Bronchial smooth muscle cell (primary cell): ENCODE measurements at places on chromosomes 4 and X. TPM values are rescaled to one million over a fixed set of nuclear protein-coding genes. Genes with fewer than 3 reads are reported as not detected.

SPANXN1 gene
- not detected in 2 replicates for total RNA-seq

GPC4 gene
- under 0.01 TPM in 2 replicates for total RNA-seq

SERPINA7 gene
- total RNA-seq, result not detected in 2 replicates

ARHGEF38 gene
- not detected in 2 replicates for total RNA-seq

FATE1 gene
- total RNA-seq, result not detected in 2 replicates

SMR3A gene
- not detected in 2 replicates for total RNA-seq

PPP2R2C gene
- 0.16 and 0.34 TPM in 2 replicates for total RNA-seq

PLXNB3 gene
- 0.77 and 0.95 TPM in 2 replicates for total RNA-seq

PDGFRA gene
- total RNA-seq, result 529 and 975 TPM in 2 replicates

TMEM271 gene
- total RNA-seq, result not detected in 2 replicates

SMARCA1 gene
- 34.1 and 54.5 TPM in 2 replicates for total RNA-seq

ENAM gene
- 0.94 TPM in 1 of 2 replicates, not detected in the other for total RNA-seq

BEND2 gene
- total RNA-seq, result not detected in 2 replicates

NSUN7 gene
- total RNA-seq, result not detected in 2 replicates

STK32B gene
- 0.34 and 0.63 TPM in 2 replicates for total RNA-seq

MID1 gene
- total RNA-seq, result 24.4 and 26.5 TPM in 2 replicates

PNCK gene
- total RNA-seq, result 0.17 and 0.32 TPM in 2 replicates

ZNF141 gene
- 4.8 and 8.0 TPM in 2 replicates for total RNA-seq

SLC9B1 gene
- total RNA-seq, result 1.1 and 2.2 TPM in 2 replicates

MTNR1A gene
- not detected in 2 replicates for total RNA-seq

DRD5 gene
- total RNA-seq, result not detected in 2 replicates

GPC3 gene
- 0.63 and 7.6 TPM in 2 replicates for total RNA-seq

MAGEC3 gene
- not detected in 2 replicates for total RNA-seq

FGB gene
- total RNA-seq, result not detected in 2 replicates

NSD2 gene
- 31.5 and 44.8 TPM in 2 replicates for total RNA-seq

TMPRSS11A gene
- total RNA-seq, result not detected in 2 replicates

MECP2 gene
- 13.1 and 15.4 TPM in 2 replicates for total RNA-seq

UNC5C gene
- total RNA-seq, result 1.1 and 4.1 TPM in 2 replicates

ZNF81 gene
- total RNA-seq, result 2.7 and 3.5 TPM in 2 replicates

PLAC1 gene
- total RNA-seq, result 0.26 and 0.32 TPM in 2 replicates

ATP1B4 gene
- not detected in 2 replicates for total RNA-seq

HTN3 gene
- not detected in 2 replicates for total RNA-seq

ARHGAP6 gene
- total RNA-seq, result 3.0 and 5.5 TPM in 2 replicates

ADH7 gene
- total RNA-seq, result 0.32 TPM in 1 of 2 replicates, not detected in the other

OPHN1 gene
- total RNA-seq, result 8.8 and 11.8 TPM in 2 replicates

TSPAN7 gene
- total RNA-seq, result 0.17 TPM in 1 of 2 replicates, not detected in the other

LINC00632 gene
- total RNA-seq, result 2.3 and 2.4 TPM in 2 replicates

ZXDA gene
- total RNA-seq, result 3.6 and 4.4 TPM in 2 replicates

MSX1 gene
- 7.3 and 7.4 TPM in 2 replicates for total RNA-seq

ZNF630 gene
- 1.4 and 1.9 TPM in 2 replicates for total RNA-seq

EIF1AX gene
- 10.1 and 14.7 TPM in 2 replicates for total RNA-seq

CCDC149 gene
- 10.1 and 17.9 TPM in 2 replicates for total RNA-seq

AMBN gene
- not detected in 2 replicates for total RNA-seq

PPP1R3F gene
- total RNA-seq, result 6.0 and 12.8 TPM in 2 replicates

RHOXF2B gene
- not detected in 2 replicates for total RNA-seq

ZCCHC18 gene
- 0.69 and 1.7 TPM in 2 replicates for total RNA-seq

LONRF3 gene
- 0.16 and 0.17 TPM in 2 replicates for total RNA-seq

TRIML2 gene
- 0.16 TPM in 1 of 2 replicates, not detected in the other for total RNA-seq

USP38 gene
- total RNA-seq, result 9.5 and 10.5 TPM in 2 replicates
